ENCODE measurements at places on chromosomes 6 and 20.

DNA sequence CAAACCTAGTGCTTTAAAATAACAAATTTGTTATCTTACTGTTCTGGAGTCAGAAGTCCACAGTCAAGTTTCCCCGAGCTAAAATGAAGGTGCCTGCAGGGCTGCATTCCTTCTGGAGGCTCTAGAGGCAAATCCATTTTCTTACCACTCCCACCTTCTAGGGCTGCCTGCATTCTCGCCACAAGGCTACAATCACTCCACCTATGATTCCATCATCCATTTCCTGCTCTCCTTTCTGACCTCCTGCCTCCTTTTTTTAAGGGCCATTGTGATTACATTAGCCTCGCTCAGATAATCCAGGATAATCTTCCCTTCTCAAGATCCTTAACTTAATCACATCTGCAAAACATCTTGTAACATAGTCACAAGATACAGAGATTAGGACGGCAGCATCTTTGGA, 42.4 kb upstream of the SIRT5 start:
- H3K27me3 ChIP-seq: no peaks in the 10 kb centered on the region
- peaks cover 5% of the 10 kb centered on the region for H3K4me1 ChIP-seq

DNA sequence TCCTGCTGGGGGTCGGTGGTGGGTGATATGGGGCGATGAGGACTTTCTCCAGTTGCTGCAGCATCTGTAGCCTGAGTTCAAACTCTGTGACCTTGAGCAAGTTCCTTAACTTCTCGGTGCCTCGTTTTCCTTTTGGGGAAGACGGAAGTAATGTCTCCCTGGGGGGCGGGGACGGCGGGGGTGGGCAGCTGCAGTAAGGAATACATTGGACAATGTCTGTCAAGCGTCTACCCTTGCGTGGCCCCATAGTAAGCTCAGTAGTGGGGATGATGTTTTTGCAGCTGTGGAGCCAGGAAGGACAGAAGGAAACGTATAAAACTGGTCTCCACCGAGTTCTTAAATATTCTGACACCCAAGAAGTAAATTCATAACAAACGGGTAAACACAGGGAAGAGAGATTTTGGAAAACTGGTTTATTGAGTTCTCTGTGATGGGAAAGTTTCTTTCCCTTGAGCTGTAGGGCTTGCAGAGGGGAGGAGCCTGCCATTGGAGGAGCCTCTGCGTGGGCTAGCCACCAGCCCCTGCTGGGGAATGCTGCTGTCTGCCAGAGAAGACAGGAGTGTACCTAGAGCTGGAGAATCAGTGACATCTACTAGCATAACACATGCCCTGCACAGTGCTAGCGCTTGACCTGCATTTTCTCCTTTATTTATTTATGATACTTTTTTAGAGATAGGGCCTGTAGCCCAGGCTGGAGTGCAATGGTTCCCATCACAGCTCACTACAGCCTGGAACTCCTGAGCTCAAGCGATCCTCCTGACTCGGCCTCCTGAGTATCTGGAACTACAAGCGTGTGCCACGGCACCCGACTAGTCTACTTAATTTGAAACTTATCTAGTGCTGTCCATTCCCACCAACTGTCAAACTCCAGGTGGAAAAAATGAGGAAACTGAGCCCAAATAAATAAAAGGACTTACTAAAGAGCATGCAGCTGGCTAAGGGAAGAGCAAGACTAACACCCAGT, 1.2 kb upstream of the ACSS1 start:
- no peak overlapping the region for H3K4me3 ChIP-seq
- DNase-seq: no peak
- peaks cover 36% of the 10 kb centered on the region for H3K27me3 ChIP-seq
- 0 out of 2 replicates have a peak, but pooled peaks cover 1% of the 10 kb centered on the region for H3K4me1 ChIP-seq

DNA sequence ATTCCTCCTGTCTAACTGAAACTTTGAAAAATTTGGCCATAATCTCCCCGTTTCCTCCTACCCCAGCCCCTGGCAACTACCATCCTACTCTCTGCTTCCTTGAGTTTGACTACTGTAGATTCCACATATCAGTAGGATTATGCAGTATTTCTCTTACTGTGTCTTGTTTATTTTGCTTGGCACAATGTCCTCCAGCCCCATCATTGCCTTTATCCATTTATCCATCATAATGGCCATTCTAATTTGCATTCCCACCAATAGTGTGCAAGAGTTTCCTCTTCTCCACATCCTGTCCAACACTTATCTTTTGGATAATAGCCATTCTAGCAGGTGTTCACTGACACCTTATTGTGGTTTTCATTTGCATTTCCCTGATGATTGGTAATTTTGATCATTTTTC, 202.3 kb downstream of the THBS2 start:
- no peak overlapping the region for H3K4me3 ChIP-seq
- no peaks in the 10 kb centered on the region for H3K4me1 ChIP-seq
- no peak overlapping the region for H3K27ac ChIP-seq
- no peak for DNase-seq

DNA sequence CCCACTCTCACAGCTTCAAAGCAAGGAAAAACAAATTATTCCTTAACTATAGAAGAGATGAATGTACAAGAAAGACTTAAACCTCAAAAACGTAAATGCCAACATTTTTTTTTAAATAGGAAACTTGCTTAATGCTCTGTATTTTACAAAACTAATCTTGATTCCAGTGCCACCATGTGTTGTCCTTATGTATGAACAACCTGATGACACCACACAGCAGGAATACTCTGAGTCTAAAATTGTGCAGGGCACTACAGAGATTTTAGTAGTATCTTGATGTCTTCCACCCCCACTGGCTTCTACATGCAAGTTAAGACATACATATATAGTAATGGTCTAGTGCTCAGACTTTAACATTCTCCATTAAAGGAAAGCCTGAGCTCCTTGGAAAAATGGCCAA, 46.2 kb downstream of the SRPK1 start:
- no peak overlapping the region for H3K4me3 ChIP-seq
- H3K27me3 ChIP-seq: no peaks in the 10 kb centered on the region
- no peak overlapping the region for H3K27ac ChIP-seq
- no peaks in the 10 kb centered on the region for H3K4me1 ChIP-seq
- H3K36me3 ChIP-seq: peaks cover 4% of the 10 kb centered on the region

DNA sequence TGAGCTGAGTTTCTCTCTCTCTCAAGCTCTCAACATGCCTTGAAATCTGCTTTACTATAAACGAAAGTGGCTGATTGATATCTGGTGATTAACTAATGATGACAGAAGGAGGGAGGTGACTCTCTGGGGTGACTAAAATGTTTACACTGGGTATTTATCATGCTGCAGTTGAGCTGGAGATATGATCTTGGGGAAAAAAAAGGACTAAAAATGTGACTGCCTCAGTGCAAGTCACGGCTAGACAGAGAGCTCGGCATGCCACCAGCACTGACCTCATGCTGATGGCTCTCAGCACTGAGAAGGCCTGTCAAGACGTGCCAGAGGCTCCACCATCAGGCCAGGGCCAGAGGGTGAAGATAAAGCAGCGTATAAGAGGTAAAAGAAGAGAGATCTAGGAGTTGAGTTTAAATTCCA, 103.1 kb upstream of the SPACA1 start:
- H3K36me3 ChIP-seq: no peaks in the 10 kb centered on the region
- H3K27me3 ChIP-seq: no peaks in the 10 kb centered on the region
- no peak overlapping the region for H3K27ac ChIP-seq
- DNase-seq: no peak
- no peak overlapping the region for H3K4me3 ChIP-seq

DNA sequence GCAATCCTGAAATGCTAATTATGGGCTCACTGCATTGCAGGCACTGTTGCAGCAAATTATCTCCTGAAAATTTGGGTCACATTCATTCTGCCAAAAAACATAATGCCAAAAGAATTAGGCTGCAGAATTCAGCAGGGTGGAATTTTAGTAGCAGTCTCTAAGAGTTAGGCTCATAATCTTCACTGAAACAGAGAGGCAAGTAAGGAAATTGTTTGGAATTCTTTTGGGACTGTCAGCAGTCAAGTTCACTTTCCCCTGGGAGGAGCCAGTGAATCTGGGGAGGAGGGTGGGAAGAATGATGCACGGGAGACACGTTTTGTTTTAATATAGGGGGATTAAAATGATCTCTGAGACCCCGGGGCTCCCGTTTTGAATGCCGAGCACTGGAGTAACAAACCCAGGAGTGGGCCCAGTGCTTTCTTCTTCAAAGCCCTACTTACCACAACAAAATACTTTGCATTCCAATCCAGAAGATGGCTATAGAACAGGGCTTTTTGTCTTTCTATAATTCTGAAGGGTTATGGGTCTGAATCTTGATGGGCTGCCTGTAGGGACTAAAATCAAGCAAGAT, 44.7 kb downstream of the SOBP start:
- no peak for DNase-seq
- H3K4me1 ChIP-seq: peaks cover 3% of the 10 kb centered on the region
- H3K27me3 ChIP-seq: no peaks in the 10 kb centered on the region
- H3K36me3 ChIP-seq: no peaks in the 10 kb centered on the region

DNA sequence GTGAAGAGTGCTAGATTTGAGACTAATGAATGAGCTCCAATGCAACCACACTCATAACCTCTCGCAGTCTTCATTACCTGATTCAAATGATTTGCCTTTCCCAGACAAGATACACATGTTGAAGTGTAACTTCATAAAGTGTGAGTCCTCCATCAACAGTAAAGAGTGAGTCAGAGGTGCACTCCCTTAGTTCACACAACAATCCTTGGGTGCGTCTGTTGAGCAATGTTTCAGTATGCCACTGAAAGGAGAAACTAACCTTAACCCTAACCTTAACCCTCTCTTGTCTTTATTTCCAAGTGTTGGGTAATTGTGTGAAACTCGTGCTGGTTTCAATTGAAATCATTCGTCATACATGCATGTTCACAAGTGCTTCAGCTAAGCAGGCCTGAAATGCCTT, 21.0 kb upstream of the RIN2 start:
- DNase-seq: no peak
- H3K27me3 ChIP-seq: no peaks in the 10 kb centered on the region
- H3K4me1 ChIP-seq: no peaks in the 10 kb centered on the region
- no peaks in the 10 kb centered on the region for H3K36me3 ChIP-seq
- no peak overlapping the region for H3K27ac ChIP-seq
- H3K4me3 ChIP-seq: no peak overlapping the region

DNA sequence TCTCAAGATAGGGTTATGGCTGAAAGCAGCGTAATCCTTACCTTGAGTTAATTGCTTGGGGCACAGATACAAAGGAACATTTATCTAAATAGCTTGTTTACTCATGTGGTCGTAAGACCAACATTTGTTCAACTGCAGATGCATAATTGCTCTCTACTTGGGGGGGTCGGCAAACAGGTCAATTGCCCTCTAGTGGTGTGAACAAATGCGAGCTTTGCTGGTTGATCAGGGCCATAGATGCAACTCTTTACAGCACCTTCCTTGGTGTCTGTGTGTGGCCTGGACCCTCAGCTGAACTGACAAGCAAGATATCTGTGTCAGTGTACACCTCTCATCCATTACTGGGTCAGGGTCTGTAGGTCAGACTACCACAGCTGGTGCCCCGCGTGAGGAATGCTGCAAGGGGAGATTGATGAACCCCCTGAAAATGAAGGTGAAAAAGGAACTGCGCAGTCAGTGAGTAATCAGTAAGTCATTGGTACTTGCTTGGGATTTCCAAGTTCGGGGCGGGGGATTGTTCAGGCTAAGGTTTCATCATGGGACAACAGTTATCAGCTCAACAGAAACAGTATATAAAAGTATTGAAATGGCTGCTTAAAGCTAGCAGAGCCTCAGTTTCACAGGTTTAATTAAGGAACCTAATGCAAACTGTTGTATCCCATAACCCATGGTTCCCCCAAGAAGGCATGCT, 24.0 kb downstream of the HLA-DPA1 start:
- DNase-seq: no peak
- no peaks in the 10 kb centered on the region for H3K36me3 ChIP-seq
- no peaks in the 10 kb centered on the region for H3K27me3 ChIP-seq
- no peak overlapping the region for H3K4me3 ChIP-seq

DNA sequence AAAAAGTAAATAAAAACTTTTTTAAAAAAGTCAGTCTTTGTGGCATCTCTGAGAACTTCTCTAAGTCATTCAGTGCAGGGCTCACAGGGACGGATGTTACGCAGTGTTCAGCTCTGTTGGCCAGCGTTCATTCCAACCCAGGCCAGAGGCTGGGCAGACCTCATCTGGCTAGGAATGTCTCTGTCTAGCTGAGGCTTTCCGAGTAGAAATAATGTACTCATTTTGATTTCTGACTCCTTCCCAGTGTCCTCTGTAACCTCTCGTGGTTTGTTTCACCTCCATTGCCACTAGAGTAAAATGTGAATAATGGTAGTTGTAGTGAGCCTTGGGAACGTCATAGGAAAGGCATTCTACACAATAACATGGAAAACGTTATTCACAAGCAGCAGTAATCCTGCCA, 135.1 kb downstream of the TMEM242 start:
- H3K27me3 ChIP-seq: no peaks in the 10 kb centered on the region
- H3K4me1 ChIP-seq: no peaks in the 10 kb centered on the region
- H3K36me3 ChIP-seq: peaks cover 16% of the 10 kb centered on the region
- no peak for DNase-seq
- no peak overlapping the region for H3K27ac ChIP-seq

DNA sequence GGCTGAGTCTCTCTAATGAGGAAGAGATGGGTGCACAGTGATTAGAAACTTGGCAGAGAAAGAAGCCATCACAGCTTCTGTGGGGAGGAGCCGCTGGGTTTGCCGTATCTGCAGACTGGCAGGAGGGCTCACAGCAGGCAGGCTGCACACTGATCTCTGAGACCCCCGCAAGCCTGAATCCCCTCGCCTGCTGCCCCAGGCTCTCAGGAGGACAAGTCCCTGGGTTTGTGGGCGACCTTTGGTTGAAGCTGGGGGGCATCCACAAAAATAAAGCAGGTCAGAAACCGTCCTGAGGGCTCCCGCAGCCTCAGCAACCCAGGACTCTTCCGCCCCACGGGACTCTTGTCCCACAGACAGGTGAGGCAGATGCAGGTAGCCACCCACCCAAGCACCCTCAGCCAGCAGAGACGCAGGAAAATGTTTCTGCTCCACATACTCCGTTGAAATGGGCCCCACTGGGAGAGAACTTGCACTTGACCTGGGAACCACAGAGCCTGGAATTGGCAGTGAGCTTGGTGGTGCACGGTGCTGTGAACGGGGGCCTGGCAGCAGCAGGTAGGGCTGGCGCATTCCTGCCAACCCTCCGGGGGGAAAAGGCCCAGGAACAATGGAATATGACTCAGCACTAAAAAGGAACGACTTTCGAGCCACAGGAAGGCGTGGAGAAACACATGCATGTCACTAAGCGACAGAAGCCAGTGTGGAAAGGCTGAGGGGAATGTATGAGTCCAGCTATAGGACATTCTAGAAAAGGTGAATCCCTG, 89.9 kb downstream of the YTHDF1 start:
- no peak overlapping the region for H3K27ac ChIP-seq
- no peak for DNase-seq
- H3K27me3 ChIP-seq: no peaks in the 10 kb centered on the region
- H3K4me3 ChIP-seq: no peak overlapping the region

DNA sequence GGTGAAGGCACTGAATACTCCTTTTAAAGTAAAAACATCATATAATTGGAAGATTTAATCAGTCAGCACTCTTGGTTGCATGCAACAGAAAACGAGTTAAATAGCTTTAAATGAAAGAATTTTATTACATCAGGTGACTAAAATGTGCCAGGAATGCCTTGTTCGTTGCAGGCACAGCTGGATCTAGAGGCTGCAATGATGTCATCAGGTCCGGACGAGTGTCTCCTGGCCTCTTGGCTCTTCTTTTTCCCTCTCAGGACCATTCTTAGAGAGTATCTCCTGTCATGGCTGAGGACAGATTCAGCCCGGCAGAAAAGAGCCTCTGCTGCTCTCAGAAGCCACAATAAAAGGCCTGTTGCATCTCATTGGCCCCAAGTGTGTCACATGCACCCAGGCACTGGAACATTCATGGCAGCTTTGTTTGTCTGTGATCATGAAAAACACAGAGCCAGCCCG, 510.7 kb upstream of the SULF2 start:
- no peaks in the 10 kb centered on the region for H3K36me3 ChIP-seq
- H3K27ac ChIP-seq: no peak overlapping the region
- H3K4me1 ChIP-seq: peaks cover 11% of the 10 kb centered on the region
- DNase-seq: no peak
